ENCODE measurements at places on chromosomes 12 and 14.

DNA sequence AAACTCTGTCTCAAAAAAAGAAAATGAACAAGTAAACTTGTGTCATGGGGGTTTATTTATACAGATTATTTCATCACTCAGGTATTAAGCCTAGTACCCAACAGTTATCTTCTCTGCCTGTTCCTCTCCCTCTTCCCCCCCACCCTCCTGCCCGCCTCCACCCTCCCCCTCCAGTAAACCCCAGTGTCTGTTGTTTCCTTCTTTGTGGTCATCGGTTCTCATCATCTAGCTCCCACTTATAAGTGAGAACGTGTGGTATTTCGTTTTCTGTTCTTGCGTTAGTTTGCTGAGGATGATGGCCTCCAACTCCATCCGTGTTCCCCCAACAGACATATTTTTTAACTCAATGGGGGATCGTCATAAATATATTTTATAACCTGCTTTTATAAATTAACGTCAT, 12.3 kb downstream of the IL31 start:
- no peak for DNase-seq

DNA sequence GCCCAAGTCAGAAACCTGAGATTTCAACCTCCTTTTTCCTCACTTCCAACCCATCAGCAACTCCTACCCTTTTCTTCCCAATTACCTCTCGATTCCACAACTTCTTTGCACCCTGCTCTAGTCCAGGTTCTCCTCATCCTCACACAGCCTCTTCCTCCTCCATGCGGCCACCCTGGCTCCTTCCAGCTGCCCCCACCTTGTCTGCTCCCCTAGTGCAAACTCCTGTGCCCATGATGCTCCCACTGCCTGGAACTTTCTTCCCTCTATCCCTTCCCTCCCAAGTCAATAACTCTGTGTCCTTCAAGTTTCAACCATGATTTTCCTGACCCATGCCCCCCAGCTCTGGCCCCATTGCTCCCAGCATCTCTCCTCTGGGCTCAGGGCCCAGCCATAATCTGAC, 17.3 kb downstream of the SELPLG start:
- DNase-seq: no peak

GRCh38 chr14:61183196-61183885, 97.8 kb downstream of the TMEM30B start:
- DNase-seq: no peak

GRCh38 chr14:100981809-100982208, 78.3 kb upstream of the RTL1 start:
- no peak for DNase-seq

GRCh38 chr14:28666961-28667360, 99.6 kb upstream of the FOXG1 start:
- no peak for DNase-seq

DNA sequence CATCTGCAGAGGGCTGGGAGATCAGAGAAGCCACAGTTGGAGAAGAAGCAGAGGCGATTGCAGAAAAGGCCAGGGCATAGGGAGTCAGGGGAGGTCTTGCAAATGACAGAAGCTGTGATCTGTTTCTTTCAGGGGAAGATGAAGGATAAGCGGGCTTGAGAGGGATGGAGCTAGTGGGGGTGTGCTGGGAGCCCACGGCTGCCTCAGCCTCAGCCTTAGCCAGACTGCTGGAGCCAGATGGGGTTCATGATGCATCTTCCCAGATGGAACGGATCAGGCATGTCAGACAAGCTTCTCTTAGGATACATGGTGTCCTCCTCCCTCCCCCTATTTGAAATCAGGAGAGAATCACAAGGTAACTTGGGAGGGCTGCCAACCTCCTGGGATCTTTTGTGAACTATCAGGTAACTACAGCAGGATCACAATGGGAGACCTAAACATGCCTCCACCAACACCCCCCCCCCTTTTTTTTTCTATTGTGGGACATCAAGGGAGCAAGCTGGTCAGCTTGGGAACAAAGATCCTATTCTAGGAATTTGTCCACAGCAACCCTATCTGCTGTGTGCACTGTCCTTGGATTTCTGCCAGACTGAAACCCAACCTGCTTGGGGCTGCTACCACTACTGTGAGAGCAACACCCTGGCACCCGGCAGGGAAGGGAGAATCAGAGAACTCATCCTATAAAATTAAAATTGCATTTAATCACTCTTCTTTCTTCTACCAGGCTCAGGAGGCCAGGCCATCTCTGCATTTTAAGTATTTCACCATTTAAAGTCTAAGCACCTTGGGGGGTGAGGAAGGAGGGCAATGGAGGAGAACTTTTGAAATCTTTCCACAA, 10.7 kb upstream of the ATP2A2 start:
- DNase-seq: no peak

DNA sequence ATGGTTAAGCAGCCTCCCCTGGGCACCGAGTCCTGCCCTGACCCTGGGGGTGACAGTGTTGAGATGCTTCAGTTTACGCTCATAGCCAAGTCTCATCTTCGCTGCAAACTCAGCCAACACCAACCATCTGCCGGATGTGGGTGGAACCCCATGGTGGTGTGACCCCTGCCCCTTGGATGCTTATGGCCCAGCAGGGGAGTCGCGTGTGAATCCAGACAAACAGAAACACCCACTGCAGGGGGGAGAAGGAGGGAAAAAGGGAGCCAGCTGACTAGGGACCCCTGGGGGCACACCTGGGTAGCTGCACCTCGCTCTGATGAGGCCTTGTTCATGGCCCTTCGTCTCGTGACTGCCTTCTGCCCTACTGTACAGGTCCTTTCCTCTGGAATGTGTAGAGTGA, 23.8 kb downstream of the AACS start:
- no peak for DNase-seq

GRCh38 chr14:56659964-56660551, 80.5 kb downstream of the TMEM260 start:
- no peak for DNase-seq

DNA sequence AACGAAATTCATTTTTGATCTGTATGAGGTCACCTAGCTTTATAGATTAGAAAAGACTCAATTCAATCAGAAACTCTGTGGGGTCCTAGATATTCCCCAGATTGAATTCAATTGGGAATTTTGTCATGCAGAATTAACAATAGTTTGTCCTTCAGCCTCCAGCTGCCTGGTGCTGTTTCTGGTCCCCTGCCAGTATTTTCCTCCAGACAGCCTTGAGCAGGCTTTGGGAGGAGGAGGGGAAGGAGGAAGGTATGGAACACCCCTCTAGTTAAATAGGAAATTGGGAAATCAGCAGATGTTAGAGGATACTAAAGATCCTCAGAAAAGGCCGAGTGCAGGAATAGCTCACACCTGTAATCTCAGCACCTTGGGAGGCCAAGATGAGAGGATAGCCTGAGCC, 10.6 kb downstream of the GRIP1 start:
- DNase-seq: no peak

- no peak for DNase-seq
These were observed 14.0 kb downstream of the ZNF664 start for GRCh38 chr12:123987022-123987421.

DNA sequence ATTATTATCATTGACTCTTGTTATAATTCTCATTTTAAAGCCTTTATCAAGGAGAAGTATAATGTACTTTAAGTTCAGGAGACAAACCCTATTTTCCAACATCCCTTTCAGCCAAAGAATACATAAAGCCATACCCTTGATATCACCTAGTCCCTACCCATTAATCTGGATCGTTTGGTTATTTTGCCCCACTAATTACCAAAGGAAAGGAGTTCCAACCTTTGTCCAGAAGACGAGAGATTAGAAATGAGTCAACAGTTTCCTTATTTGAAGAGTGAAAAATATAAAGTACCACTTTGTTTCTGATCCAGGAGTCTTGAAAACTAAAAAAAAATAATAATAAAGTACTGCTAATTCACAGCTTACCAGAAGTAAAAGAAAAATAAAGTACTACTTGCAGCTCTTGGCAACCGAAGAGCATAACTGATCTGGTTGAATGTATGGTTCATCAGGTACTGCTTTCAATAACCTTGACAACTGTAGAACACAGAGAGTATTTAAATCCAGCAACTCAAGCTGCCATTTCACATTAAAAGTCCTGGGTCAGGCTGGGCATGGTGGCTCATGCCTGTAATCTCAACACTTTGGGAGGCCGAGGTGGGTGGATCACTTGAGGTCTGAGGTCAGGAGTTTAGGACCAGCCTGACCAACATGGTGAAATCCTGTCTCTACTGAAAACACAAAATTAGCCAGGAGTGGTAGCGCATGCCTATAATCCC, 33.7 kb downstream of the LIMA1 start:
- DNase-seq: no peak

GRCh38 chr12:4421590-4422031, 24.0 kb downstream of the FGF6 start:
- no peak for DNase-seq

DNA sequence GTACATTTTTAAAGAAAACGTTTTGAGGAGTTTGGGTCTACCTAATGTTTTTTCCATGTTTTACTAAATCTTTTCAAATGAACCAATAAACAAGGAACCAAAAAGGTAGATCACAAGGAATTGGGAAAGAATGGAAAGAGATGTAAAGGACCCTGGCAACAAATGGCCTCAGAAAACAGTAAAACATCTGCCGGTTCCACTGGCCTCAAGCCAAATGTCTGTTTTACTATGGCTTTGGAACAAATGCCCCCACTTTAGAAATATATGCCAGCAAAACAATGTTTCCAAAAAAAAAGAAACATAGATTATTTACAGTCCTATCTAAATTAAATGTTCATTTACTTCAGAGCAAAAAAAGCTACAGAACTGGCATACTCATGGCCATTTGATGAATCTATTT, 3.0 kb downstream of the TRMT5 start:
- DNase-seq: no peak

Measured in epithelial cell of prostate (primary cell).